Right hindlimb (tissue), 1 donor: ENCODE measurements at places on chromosomes 7 and 10.
A peak's percentile ranks its signal among the peaks of the same experiment; 100 is the strongest.

GRCh38 chr10:124971276-124971675 lies 29.4 kb downstream of the ZRANB1 start:
- DNase-seq = no peak

- no peak for DNase-seq
Observed at GRCh38 chr10:70494966-70495365, 16.4 kb downstream of the PALD1 start.

GRCh38 chr7:532379-533143 lies 12.9 kb upstream of the PDGFA start:
- DNase-seq = no peak

DNA sequence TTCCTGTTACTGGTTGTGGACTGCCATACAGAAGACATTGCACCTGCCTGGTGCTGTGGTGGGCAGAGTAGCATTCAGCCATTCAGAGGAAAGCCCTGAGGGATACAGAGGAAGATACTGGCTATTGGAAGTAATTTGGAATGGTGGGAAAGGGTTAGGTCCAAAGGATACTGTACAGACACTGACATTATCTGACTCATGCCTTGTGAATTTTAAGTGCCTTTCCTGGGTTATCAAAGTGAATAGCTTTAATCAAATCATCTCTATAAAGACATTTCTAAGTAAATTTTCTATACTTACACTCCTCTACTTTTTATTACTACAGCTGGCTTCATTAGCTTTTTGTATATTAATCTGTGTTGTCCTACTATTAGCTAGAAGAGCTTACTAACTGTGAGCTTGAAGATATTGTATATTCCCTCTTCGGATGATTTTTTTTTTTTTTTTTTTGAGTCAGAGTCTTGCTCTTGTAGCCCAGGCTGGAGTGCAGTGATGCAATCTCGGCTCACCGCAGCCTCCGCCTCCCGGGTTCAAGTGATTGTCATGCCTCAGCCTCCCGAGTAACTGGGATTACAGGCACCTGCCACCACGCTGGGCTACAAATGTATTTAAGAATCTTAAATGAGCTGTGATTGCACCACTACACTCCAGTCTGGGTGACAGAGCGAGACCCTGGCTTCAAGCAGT lies 186.5 kb downstream of the ADK start:
- DNase-seq = no peak

DNA sequence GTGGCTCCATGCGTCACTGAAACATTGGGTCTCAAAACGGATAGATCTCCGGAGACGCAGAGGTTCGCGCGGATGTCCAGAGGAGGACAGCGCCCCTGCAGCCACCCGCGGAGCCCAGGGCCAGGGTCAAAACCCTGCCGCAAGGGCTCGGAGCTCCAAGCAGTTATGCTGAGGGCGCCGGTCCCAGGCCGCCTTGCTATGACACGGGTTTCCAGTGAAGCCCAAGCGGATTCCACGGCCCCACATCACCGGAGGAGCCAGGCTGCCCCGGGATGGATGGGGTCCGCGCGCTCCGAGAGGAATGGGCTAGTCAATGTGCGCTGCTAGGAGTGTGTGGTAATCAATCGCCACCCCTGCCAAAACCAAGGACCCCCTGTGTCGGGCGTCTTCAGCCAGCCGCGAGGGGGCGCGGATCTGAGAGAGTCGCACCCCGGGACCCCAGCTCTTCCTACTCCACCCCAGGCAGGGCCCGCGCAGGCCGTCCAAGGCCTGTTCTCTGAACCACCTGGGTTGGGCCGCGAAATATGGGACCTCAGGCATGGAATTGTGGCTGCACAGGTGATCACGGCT lies 5.6 kb upstream of the EMX2 start:
- DNase-seq = no peak

GRCh38 chr10:43623351-43623750 lies 17.1 kb downstream of the ZNF485 start:
- DNase-seq = no peak

DNA sequence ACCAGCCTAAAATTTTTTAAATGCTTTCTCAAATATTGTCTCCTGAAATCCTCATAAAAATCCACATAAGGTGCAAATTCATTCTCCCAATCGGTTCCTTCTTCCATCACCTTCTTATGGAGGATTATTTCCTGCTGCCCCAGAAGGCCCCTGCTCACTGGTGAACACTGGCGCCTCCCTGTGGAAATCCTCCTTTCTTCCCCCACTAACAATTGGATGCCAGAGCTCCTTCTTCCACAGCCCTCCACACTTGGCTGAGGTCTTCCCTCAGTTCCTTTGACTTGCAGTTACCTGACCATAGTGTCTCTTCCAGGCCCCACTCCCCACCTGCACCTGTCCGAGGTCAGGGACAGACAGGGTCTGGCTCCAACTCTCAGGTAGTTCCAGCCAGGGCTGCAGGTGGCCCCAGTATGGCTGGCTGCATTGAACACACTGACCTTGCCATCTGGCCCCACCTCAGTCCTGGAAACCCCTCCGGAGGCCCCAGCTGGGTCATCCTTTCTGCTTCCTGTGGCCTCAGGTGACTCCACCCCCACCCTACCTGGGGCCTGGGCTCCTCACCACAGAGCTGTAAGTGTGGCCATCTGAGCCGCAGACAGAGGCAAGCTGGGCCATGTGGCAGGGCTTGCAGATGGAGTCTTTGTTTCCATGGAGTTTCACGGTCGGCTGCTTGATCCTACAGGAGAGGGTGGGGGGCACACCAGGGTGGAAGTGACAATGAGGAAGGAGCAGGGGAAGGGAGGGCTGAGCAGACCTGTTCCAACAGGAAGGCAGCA lies 18.4 kb downstream of the SPOCK2 start:
- DNase-seq = no peak

DNA sequence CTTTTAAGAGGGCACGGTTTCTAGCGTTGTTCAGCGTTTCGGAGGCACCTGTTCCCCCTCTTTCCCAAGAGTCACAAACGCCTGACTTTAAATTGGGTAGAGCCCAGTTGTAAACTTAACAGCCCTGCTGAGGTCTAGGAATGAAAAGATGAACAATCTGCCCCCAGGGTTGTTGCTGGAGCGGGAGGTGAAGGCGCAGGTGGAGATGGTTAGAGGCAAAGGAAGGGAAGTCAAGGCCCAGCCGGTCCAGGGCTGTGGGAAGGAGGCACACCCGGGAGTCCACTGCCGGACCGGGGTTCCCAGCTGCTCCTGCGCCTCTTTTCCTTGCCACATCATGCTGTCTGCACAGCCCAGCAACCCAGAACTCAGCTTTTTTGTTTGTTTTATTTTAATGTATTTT lies 770 bp downstream of the PRXL2A start:
- no peak for DNase-seq

- DNase-seq = peak; percentile 66
Observed at GRCh38 chr10:102596506-102596971, 47.7 kb upstream of the TRIM8 start.

DNA sequence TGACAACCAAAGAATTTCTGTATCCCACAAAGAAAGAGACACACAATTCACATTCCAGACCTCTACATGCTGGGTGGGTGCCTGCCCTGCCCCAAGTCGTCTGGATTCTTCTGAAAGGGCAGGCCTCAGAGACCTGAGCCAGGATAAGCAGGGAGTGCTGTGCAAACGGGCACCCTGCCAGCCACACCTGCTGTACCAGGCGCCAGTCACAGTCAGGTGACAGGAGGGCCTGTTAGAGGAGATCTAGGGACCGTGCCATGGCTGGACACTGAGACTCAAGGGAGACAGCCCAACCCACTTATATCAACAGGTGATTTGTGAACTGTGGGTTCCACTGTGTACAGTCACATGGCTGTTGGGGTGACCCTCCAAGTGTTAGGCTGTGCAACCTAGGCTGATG lies 103.1 kb upstream of the AFAP1L2 start:
- no peak for DNase-seq

DNA sequence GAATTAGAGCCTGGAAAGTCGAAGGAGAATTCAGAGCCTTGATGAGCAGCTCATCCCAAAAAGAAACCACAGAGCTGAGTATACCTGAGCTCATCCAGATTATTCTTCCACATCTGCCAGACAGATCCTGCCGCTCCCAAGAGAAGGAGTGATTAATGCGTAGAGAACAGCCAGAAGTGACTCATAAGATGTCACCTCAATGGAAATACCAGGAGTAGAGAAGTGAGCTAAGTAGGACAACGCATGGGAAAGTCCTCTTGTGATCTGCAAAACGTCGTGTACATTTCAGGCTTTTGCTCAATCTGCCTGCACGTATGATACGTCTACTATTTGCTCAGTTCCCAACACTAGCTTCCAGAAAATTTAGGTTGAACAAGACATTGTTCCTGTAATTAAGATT lies 230.5 kb upstream of the AUTS2 start:
- peak; percentile 58 for DNase-seq

- no peak for DNase-seq
Observed at GRCh38 chr10:86375204-86375603, 8.6 kb upstream of the GRID1 start.

DNA sequence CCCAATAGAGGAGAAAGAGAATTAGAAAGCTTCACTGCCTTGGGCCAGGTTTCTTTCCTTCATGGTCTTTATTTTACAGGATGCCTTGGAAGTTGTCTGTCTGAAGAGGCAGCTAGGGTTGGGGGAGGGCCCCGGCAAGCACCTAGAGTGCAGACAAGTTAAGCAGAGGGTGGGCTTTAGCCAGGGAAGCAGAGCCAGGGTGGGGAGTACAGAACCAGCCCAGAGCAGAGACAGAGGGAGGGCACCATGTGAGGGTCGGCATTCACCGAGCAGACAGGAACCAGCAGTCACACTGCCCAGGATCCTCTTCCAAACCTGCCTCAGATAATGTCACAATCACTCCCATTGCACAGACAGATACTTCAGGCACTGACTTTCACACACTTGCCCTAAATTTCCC lies 75.9 kb downstream of the ADARB2 start:
- DNase-seq = no peak

DNA sequence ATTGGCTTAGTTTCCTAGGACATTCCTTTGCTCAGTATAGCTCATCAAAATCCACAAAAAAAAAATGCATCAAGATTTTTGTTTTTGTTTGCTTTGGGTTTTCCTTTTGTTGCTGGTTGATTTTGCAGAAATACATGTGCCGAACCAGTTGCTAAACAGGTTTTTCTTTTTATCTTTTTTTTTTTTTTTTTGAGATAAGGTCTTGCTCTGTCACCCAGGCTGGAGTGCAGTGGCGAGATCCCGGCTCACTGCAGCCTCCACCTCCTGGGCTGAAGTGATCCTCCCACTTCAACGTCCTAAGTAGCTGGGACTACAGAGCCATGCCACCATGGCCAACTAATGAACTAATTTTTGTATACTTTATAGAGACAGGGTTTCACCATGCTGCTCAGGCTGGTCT lies 8.3 kb downstream of the CSTF2T start:
- no peak for DNase-seq

DNA sequence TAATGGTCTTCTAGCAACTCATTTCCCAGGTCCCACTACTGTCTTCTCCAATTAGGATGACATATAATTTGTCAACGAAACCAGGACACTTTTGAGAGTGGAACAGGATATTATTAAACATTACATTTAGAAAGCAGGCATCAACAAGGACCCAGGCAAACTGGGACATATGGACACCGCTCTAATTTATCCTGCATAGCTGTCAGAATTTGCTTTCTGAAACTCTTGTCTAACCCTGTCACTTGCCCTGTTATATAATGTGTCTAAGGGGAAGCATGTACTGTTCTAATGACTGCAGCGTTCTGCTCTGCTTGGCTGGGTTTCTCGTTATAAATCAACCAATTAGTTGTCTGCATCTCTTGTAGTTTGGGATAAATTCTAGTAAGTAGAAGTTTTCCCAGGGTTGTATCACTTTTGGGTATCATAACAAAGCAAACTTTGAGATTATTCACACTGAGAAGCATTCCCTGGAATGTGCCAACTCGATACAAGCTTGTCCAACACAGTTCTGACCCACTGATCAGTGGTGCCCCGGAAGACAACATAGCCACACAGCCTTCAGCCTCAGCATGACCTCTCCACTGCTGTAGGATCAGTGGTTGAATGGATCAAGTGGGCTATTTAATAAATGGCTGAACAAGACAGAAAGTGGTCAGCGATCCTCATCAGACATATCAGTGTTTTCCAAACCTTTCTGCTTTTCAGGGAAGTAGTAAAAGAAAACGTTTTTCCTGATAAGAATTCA lies 228.1 kb downstream of the KIF20B start:
- no peak for DNase-seq

DNA sequence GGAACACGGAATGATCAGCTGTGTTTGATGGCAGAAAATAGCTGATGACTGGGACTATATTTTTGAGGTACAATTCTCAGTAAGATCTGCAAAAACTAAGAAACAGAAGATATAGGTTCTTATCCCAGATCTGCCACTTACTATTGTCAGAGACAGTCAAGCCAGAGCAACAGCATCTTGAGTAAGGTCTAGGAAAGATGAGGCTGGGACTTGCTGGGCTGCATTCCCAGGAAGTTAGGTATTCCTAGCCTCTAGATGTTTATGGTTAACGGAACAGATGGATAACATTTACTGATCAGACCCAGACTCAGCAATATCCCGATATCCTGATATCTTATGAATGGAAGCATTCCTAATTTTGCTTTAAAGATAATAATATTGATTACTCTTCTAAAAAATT lies 68.7 kb upstream of the DNAJB12 start:
- DNase-seq = no peak

- DNase-seq = no peak
Observed at GRCh38 chr7:139034336-139034735, 1.5 kb downstream of the ZC3HAV1L start.

DNA sequence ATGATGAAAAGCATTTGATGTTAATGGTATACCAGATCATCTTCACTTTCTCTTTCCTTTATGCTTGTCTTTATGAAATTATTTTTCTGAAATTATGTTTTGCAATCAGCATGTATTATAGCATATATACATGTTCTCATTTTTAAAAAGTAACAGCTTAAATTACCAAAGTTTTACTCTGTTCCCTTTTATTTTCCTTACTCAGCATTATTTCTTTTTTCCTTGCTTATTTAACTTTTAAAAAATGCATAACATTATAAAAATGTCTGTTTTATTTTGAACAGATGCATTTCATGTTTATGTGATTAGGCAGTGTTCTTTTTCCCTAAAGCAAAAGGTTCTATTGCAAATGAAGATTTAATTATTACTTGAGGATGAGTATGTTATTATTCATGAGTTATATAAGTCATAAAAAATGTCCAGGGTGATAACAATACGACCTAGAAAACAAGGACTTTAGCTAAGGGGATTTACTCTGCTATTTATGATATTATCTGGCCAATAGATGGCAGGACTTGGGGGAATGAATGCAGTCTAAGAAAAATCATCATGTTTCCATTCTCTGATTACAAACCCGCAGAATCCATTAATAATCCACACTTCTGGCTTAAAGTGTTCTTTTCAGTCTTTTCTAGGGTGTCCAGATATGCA lies 38.5 kb downstream of the CABCOCO1 start:
- no peak for DNase-seq

- no peak for DNase-seq
Observed at GRCh38 chr10:104548090-104548489, 93.0 kb upstream of the SORCS3 start.

GRCh38 chr10:61844116-61844822 lies 57.2 kb upstream of the ARID5B start:
- no peak for DNase-seq

GRCh38 chr7:91079487-91079886 lies 184.7 kb upstream of the FZD1 start:
- no peak for DNase-seq
